Upper lobe of left lung (tissue), 6 donors: ENCODE measurements at places on chromosomes 6 and 20.

- no peaks in the 10 kb centered on the region for H3K27me3 ChIP-seq
- peak overlapping the region; percentile 39 for H3K4me3 ChIP-seq
- peaks cover 39% of the 10 kb centered on the region for H3K4me1 ChIP-seq
- H3K27ac ChIP-seq: peak overlapping the region; percentile 48
- no peaks in the 10 kb centered on the region for H3K36me3 ChIP-seq
These were observed 45.2 kb upstream of the NHSL1 start for GRCh38 chr6:138544501-138544900.

DNA sequence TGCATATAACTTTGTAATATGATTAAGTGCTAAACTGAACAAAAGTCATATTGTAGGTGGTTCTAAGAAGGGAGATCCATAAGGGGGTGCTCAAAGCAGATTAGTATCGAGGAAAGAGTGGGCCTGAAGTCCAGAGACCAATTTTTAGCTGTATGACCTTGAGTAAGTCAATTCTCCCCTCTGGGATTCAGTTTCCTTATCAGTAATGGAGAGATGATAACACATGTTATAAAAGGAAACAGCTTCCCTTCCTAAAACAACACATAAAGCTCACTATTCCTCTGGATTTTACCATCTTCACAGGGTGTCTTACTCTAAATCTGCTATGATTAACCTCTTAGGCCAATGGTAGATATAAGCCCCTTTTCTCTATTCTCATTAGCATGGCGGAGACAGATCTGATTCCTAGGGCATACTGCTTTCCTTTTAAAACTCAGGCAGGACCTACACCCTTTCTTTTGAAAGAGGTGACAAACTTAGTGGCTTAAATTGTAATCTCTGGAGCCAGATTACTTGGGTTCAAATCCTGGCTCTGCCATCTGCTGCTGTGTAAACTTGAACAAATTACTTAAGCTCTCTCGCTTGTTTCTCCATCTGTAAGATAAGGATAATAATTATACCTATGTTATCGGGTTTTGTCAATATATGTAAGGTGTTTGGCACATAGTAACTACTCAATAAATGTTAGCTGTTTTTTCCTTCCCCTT lies 39.5 kb downstream of the ACSS2 start:
- peaks cover 19% of the 10 kb centered on the region for H3K36me3 ChIP-seq
- no peak overlapping the region for H3K27ac ChIP-seq
- DNase-seq: no peak
- no peak overlapping the region for H3K4me3 ChIP-seq
- H3K27me3 ChIP-seq: no peaks in the 10 kb centered on the region

GRCh38 chr6:58419321-58419720 lies 1101.9 kb downstream of the PRIM2 start:
- H3K36me3 ChIP-seq: no peaks in the 10 kb centered on the region
- no peak overlapping the region for H3K4me3 ChIP-seq
- H3K27ac ChIP-seq: no peak overlapping the region
- no peaks in the 10 kb centered on the region for H3K4me1 ChIP-seq

DNA sequence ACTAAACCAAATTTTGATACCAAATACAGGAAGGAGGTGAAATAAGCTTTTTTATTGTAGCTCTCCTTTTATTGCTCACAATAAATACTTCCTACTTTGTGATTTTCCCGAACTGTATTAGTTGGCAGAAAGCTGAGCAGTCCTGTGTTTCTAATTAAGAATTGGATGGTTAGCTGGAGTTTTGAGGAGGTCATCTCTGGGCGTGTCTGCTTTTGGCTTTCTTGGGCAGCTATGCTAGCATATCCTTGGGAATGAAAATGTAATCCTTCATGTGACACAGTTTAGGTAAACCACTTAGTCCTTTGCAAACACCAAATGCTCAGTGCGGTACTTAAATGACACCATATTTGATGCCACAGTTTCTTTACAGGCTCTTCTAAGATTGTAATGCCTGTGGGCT lies 67.5 kb downstream of the MTHFD1L start:
- no peak for DNase-seq
- no peaks in the 10 kb centered on the region for H3K36me3 ChIP-seq
- H3K27ac ChIP-seq: no peak overlapping the region
- no peak overlapping the region for H3K4me3 ChIP-seq

DNA sequence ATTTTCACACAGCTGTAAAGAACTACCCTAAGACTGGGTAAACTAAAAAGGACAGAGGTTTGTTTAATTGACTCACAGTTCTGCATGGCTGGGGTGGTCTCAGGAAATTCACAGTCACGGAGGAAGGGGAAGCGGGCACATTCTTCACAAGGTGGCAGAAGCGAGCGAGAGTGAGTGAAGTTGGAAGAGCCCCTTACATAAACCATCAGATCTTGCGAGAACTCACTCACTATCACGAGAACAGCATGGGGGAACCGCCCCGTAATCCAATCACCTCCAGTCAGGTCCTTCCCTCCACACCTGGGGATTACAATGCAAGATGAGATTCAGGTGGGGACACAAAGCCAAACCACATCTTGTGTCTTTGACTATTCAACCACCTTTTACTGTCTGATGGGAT lies 700.5 kb downstream of the TENT5A start:
- no peaks in the 10 kb centered on the region for H3K4me1 ChIP-seq
- H3K27me3 ChIP-seq: no peaks in the 10 kb centered on the region

GRCh38 chr6:12801141-12801540 lies 84.6 kb downstream of the PHACTR1 start:
- no peak overlapping the region for H3K4me3 ChIP-seq
- no peak for DNase-seq
- no peaks in the 10 kb centered on the region for H3K36me3 ChIP-seq
- H3K4me1 ChIP-seq: no peaks in the 10 kb centered on the region

GRCh38 chr6:115512923-115513322 lies 547.8 kb downstream of the FRK start:
- H3K27me3 ChIP-seq: no peaks in the 10 kb centered on the region
- no peak for DNase-seq
- no peaks in the 10 kb centered on the region for H3K4me1 ChIP-seq
- H3K4me3 ChIP-seq: no peak overlapping the region
- no peaks in the 10 kb centered on the region for H3K36me3 ChIP-seq

GRCh38 chr6:36912586-36912985 lies 26.8 kb downstream of the C6orf89 start:
- H3K4me1 ChIP-seq: peaks cover 44% of the 10 kb centered on the region
- no peak overlapping the region for H3K27ac ChIP-seq
- no peak for DNase-seq
- no peak overlapping the region for H3K4me3 ChIP-seq
- H3K36me3 ChIP-seq: peaks cover 41% of the 10 kb centered on the region
- no peaks in the 10 kb centered on the region for H3K27me3 ChIP-seq

GRCh38 chr6:49155316-49155715 lies 307.7 kb downstream of the MMUT start:
- no peaks in the 10 kb centered on the region for H3K27me3 ChIP-seq
- H3K4me3 ChIP-seq: no peak overlapping the region
- H3K27ac ChIP-seq: no peak overlapping the region
- H3K36me3 ChIP-seq: no peaks in the 10 kb centered on the region
- no peak for DNase-seq

GRCh38 chr6:148329596-148330381 lies 12.8 kb upstream of the SASH1 start:
- no peak overlapping the region for H3K4me3 ChIP-seq
- H3K36me3 ChIP-seq: no peaks in the 10 kb centered on the region
- no peaks in the 10 kb centered on the region for H3K4me1 ChIP-seq
- no peak for DNase-seq
- H3K27ac ChIP-seq: no peak overlapping the region

GRCh38 chr6:31765910-31766794 lies 3.7 kb downstream of the SAPCD1 start:
- peaks cover 9% of the 10 kb centered on the region for H3K4me1 ChIP-seq
- no peaks in the 10 kb centered on the region for H3K36me3 ChIP-seq
- H3K4me3 ChIP-seq: no peak overlapping the region
- DNase-seq: peak; percentile 84
- H3K27ac ChIP-seq: no peak overlapping the region

GRCh38 chr20:34269996-34270627 lies 28.9 kb downstream of the ASIP start:
- no peak overlapping the region for H3K4me3 ChIP-seq
- no peaks in the 10 kb centered on the region for H3K36me3 ChIP-seq
- no peak overlapping the region for H3K27ac ChIP-seq
- H3K27me3 ChIP-seq: no peaks in the 10 kb centered on the region
- peaks cover 8% of the 10 kb centered on the region for H3K4me1 ChIP-seq

DNA sequence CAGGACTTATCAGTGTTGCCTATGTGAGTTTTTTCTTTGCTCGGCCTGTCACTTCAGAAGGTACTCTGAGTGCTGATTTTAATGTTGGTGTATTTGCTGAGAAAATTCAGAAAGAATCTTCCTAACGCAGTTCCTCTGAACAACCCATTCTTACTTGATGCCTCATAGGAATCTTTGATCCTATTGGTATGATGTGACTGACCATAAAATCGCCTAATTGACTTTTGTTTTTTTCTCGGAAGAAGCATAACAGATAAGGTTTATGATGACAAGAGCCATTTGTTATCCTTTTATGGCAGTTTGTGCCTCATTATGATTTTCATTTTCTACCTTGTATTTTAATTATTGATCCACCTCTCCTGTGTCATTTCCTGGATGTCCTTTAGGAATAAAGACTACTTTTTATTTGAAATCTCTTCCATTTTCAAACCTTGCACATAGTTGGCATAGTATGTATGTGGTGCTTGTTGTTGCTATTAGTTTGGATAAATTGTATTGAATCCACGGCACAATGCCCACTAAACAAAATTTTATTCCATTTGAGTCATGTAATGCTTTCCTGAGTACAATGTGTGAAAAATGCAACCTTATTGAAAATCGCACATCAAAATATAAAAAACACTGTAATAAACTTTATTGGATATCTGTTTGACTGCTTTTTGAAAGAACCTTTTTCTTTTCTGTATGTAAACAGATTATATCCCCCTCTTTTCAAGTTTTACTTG lies 37.3 kb downstream of the LRRC1 start:
- no peak overlapping the region for H3K4me3 ChIP-seq
- no peaks in the 10 kb centered on the region for H3K27me3 ChIP-seq
- H3K36me3 ChIP-seq: no peaks in the 10 kb centered on the region
- no peak overlapping the region for H3K27ac ChIP-seq

GRCh38 chr6:47495954-47496545 lies 18.5 kb downstream of the CD2AP start:
- H3K36me3 ChIP-seq: no peaks in the 10 kb centered on the region
- no peak for DNase-seq
- no peak overlapping the region for H3K27ac ChIP-seq
- no peak overlapping the region for H3K4me3 ChIP-seq
- peaks cover 2% of the 10 kb centered on the region for H3K4me1 ChIP-seq

DNA sequence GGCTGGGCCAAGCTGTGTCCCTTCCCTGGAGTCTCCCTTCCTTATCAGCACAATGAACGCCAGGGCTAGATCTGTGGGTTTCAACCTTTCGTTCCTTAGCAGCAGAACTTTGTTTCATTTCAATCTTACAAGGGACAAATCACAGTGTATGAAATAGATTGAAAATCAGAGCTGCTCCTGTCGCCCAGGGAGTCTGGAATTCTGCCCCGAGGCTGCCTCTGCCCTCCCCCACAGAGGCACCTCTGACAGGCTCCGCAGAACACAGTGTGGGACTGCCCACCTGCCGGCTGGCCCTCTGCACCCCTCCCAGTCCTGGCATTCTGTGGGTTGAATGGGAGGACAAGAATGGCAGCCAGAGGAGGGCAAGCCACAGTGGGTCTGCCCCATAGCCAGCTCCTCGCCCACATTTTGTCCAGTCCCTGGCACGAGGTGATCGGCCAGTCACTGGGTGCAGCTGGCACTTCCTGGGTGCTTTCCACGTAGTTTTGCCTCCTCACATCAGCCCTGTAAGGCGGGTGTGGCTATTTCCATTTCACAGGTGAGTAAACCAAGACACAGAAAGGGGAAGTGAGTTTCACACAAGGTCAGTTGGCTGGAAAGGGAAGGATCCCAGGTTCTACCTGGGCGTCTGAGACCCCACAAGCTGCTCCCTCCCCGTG lies 26.1 kb downstream of the MANBAL start:
- H3K27ac ChIP-seq: peak overlapping the region; percentile 80
- H3K27me3 ChIP-seq: no peaks in the 10 kb centered on the region
- H3K36me3 ChIP-seq: peaks cover 36% of the 10 kb centered on the region
- H3K4me3 ChIP-seq: no peak overlapping the region
- peaks cover 33% of the 10 kb centered on the region for H3K4me1 ChIP-seq

DNA sequence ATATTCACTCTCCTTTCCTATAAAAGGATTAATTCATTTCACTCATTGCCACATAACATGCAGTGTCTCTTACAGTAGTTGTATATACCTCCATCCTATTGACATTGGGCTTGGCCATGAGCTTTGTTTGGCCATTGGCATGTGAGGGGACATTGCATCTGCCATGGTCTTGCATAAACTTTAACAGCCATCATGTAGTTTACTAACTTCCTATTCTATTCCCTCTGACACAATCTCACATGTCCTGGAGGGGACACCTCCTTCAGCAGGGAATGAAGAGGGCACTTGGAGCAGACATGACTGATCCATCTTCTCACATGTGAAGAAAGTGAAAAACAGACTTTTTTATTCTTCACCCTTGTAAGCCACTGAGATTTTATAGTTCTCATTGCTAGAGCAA lies 115.5 kb upstream of the MARCKS start:
- no peak overlapping the region for H3K27ac ChIP-seq
- no peaks in the 10 kb centered on the region for H3K36me3 ChIP-seq
- no peak overlapping the region for H3K4me3 ChIP-seq

GRCh38 chr6:148027201-148027600 lies 315.4 kb upstream of the SASH1 start:
- DNase-seq: peak; percentile 58
- no peaks in the 10 kb centered on the region for H3K27me3 ChIP-seq
- no peaks in the 10 kb centered on the region for H3K4me1 ChIP-seq
- H3K4me3 ChIP-seq: no peak overlapping the region

- no peak overlapping the region for H3K4me3 ChIP-seq
- DNase-seq: no peak
- no peak overlapping the region for H3K27ac ChIP-seq
- no peaks in the 10 kb centered on the region for H3K36me3 ChIP-seq
- no peaks in the 10 kb centered on the region for H3K27me3 ChIP-seq
These were observed 127.9 kb upstream of the MLIP start for GRCh38 chr6:53983301-53983700.

DNA sequence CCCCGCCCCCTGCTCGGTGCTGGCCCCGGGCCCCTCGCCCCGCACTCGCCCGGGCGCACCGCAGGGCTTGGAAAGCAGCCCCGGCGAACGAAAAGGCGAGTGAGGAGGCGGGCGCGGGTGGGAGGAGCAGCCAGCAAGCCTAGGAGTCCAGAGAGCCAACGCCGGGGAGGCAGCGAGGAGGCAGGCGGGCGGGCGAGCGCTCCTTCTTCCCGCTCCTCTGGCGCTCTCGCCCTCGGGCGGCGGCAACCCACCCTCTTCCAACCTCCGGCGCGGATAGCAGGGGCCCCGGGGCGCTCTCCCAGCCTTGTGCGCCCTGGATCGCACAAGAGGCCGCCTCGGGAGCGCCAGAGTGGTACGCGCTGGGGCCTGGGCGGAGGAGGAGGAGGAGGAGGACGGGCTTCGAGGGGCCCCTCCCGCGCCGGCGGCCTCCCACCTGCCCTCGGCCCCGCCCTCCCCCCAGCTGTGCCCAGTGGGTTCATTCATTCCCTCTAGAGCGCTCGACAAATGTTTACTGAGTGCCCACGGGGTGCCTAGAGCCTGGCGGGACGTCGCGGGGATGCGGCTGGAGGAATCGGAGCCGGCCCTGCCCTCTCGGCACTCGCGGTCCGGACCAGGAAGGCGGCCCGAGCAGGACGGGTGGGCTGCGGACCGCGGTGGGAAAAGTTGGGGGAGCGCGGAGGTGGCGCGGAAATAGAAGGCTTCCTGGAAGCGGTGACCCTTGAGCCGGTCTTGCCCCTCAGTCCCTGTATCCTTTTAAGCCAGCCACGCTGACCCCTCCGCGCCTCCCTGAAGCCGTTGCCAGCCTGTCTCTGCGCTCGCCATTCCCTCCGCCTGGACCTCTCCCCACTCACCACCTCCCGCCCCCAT lies at the start of gene BMP7:
BMP7 (minus strand) TSS at position 351 of the 867 bp plus-strand sequence. CDS start 519 bp downstream, outside the sequence.
- peak within 1 kb of the TSS; percentile 35 for H3K4me3 ChIP-seq
- H3K4me1 ChIP-seq: peaks cover 16% of the 10 kb centered on the region
- H3K27me3 ChIP-seq: peaks cover 6% of the 10 kb centered on the region
- no peak within 1 kb of the TSS for H3K27ac ChIP-seq
- no peaks in the 10 kb centered on the region for H3K36me3 ChIP-seq
